Sigmoid colon (tissue), 7 donors: ENCODE measurements at places on chromosomes 6 and 20. TPM values are rescaled to one million over a fixed set of nuclear protein-coding genes. Genes with fewer than 3 reads are reported as not detected.
A peak's percentile ranks its signal among the peaks of the same experiment; 100 is the strongest.

DNA sequence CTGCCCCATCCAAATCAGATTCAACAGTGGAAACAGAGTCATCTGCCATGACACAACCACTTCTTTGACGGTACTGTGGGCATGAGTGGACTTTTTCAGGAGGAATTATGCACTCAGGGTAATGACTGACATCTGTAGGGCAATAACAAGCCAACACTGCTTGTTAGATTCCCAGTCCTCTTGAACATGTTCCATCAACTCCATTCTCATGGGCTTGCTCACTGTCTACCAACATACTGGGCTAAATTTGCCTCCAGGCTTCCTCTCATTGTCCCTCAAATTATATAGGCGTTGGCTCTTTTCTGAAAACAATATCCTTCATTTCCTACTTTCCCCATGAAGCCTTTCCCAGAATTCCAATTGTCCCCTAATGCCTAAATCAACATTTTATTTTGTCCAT lies 43.1 kb downstream of the ANKEF1 start:
- DNase-seq, result no peak

GRCh38 chr20:11807054-11808048 lies 110.3 kb upstream of the BTBD3 start:
- DNase-seq, result no peak

DNA sequence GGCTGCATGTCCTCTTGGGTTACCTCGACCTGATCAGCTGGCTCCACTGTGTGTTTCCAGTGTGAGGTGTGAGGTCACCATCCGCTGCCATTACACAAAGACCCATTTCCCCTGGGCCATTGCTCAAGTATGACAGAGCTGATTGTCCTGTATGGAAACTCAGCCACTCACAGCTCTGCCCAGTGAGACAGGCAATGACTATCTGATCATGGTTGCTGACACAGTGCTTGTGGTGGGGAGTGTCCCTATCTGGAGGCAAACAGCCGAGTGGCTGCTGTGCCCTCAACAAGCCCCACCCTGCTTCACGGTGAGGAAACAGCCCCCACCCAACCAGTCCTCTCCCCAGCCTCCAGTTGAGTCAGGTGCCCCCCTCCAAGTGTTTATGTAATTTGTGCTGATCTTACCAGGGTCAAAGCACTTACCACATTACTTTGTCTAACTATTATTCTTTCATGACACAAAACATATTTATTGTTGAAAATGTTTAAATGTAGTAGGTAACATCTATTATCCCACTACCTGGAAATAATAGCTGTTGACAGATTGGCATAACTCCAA lies 11.7 kb upstream of the MAPK13 start:
- DNase-seq, result peak; percentile 68

DNA sequence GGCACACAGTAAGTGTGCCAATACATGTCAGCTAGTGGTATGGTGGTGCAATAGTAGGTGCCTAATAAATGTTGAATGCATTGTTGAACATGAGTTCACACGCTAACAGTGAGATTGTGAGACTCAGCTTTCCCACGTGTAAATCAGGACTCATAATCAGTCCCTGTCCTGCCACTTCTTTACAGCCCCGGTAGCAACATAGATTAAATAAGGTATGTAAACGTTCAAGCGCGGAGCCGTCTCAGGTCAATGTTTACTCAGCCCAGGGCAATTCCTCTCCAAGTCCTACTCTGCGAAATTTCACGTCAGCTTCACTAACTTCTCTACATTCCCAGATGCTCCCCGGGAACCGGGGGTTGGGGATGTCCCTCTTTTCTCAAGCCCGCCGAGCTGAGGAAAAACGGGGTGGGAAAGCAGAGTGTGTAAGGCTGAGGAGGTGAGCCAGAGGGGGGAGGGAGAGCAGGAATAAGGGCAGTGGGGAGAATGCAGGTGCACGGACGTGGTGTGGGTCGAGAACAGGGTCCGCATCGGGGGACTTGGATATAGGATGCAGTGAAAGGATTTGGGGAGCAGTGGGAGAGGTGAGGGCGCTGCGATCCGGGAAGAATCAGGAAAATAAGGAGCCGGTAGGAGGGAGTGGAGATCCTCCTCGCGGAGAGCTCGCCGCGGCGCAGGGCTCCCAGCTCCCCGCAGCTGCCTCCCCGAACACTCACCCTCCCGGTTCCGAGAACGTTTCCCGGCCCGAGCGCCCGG lies 544 bp upstream of the TP53INP2 start:
- DNase-seq, result peak; percentile 77

- DNase-seq, result peak; percentile 83
Observed at GRCh38 chr20:3340443-3340842, 67.0 kb downstream of the DNAAF9 start.

GRCh38 chr6:111550195-111550594 lies 55.5 kb downstream of the TRAF3IP2 start:
- DNase-seq, result no peak

DNA sequence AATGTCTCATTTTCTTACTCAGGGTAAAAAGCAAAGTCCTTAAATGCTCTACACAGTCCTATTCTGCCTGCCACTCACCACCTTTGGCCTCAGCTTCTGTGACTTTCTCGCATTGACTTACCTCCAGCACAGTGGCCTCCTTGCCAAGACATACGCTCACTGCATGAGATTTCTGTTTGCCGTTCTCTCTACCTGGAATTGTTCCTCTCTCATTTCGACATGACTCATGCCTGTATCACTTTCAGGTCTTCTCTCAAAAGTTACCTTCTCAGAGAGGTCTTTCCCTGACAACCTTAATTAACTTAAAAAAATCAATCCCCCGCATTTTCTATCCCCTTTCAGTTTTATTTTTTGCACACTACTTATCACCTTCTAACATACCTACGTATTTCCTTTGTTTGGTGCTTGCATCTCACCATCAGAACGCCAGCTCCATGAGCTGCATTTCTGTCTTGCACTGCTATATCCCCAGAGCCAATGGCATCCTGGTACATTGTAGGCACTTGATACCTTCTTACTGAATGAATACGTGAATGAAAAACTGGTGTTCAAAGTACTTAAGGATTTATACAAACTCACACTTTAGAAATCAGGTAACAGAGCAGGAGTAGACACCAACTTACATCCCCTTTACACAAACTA lies 24.5 kb downstream of the TENT5A start:
- DNase-seq, result no peak

GRCh38 chr20:56345911-56346310 lies 12.9 kb upstream of the FAM210B start:
- DNase-seq, result no peak

GRCh38 chr6:137823826-137824555 lies 43.1 kb upstream of the TNFAIP3 start:
- peak; percentile 93 for DNase-seq

DNA sequence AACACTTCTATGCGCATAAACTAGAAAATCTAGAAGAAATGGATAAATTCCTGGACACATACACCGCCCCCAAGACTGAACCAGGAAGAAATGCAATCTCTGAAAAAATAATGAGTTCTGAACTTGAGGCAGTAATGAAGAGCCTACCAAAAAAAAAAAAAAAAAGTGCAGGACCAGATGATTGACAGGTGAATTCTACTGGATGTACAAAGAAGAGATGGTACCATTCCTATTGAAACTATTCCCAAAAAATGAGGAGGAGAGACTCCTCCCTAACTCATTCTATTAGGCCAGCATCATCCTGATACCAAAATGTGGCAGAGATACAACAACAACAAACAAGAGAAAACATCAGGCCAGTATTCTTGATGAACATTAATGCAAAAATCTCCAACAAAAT lies 22.7 kb downstream of the HLA-C start:
- no peak for DNase-seq

- no peak for DNase-seq
Observed at GRCh38 chr6:39930540-39930939, 3.7 kb downstream of the MOCS1 start.

DNA sequence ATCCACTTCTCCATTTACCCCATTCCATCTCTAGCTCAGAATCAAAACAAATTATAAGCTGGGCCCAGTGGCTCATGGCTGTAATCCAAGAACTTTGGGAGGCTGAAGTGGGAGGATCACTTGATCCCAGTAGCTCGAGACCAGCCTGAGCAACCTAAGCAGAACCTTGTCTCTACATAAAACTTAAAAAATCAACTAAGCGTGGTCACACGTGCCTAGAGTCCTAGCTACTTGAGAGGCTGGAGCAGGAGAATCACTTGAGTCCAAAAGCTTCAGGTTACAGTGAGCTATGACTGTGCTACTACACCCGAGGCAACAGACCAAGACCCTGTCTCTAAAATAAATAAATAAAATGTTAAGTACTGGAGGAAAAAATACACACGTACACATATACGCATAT lies 74.7 kb upstream of the RUNX2 start:
- no peak for DNase-seq

DNA sequence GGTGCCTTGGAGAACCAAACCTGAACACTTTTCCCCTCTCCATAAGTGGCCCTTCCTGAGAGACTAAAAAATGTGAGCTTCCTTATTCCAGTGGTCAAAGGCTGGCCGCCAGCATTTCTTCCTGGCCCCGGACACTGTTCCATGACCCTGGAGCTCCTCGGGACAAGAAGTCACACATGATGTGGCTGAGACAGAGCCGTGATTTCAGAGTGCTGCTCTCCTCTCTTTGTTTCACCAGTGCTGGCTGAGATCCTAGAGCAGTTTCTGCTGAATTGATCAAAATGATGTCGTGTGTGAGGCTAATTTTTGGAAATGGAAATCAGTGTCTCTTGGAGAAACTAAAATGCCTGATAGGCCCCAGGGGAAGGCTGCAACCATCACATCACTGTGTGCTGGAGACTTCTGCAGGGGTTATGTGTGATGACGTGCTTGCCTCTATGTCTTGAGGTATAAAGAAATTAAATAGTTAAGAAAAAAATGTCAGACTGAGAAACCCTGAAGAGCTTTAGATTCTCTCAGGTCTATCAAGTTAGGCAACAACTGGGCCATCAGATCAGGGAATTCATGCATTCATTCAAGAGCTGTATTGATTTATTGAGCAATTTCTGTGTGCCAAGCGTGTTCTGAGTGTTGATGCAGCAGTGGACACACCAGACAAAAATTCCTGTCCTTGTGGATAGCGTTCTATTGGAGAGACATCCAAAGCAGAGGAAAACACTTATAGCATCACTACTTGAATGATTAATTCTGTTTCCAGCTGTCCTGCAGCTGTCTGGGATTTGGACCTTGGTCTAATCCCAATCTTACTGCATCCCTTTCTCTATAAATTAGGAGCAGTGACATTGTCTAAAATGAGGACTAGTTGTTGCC lies 72.7 kb upstream of the CCN6 start:
- DNase-seq, result peak; percentile 80

DNA sequence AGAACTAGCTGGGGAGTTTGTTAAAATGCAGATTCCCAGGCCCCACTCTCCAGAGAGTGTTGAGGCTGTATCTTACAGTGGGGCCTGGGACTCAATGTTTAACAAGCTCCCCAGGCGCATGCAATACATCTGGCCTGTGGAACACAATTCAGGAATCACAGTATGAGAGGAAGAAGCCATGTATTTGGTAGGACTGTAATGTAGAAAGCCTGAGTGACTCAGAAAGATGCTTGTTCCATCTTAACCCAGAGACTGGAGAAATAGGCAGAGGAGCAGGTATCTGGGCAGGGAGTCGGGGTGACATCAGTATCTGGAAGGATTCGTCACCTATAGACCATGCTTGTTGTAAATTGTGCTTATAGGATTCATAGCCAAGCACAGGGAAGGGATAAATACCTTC lies 90.5 kb downstream of the UNC5CL start:
- DNase-seq, result no peak

- no peak for DNase-seq
Observed at GRCh38 chr20:40895182-40895581, 133.4 kb upstream of the TOP1 start.

DNA sequence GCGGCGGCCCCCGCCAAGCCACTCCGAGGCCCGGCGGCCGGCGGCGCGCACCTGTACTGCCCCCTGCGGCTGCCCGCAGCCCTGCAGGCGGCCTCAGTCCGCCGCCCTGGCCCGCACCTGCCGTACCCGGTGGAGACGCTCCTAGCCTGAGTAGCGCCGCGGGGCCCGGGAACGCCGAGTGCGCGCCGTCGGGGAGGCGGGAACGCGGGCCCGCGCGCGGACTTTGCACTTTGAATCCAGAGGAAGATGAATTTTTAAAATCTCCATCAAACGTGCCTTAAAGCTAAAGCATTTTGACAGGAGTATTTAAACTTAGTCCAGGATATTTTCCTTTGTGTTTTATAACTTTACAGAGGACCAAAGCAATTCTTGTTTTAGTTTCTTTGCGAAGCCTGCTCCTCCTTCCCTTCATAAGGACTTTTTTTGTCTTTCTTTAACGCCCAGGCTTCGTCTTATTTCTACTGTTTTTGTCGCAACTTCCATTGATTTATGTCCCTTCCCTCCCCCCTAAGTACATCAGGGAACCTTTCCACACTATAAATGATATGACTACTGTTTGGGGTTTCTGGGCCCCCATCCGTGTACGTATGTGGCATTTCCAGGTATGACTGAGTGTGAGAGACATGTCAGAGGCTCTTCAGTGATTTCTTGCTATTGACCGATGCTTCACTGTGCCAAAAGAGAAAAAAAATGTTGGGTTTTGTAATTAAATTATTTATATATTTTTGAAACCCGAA lies 2.0 kb downstream of the FOXQ1 start:
- no peak for DNase-seq

- DNase-seq, result no peak
Observed at GRCh38 chr6:26003102-26003694, 40.6 kb downstream of the TRIM38 start.

DNA sequence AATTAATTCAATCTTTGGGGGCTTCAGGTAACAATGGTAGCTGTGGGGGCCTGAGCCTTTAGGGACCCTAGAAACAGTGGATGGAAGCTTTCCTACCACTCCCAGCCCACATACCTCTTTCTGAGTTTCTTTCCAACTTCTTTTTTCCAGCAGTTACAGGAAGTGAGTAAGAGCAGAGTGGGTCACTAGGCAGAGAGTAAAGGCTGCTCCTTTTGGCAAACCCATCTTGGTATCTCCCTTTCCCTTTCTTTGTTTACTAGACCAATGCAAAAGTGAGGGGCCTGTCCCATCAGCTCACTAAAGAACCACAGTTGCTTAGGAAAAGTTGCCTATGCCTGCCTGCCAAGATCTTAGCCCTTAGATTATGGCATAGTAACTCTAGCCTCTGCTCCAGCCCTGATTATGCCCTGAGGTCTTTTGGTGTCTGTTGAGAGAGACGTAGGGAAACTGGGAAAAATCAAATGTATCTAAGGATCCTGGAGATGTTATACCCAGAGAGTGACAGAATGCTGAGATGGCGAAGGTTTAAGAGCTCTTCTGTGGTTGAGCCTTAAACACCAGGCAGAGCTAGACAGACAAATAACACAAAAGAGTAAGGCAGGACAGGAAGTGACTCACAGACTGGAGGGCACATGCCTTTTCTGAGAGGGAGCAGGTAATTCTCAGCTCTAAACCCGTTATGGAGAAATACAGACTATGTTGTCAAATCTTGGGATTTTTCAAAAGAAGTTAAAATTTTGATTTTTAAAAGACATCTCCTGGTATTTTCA lies 31.3 kb downstream of the TRMT6 start:
- DNase-seq, result no peak

Gene MTHFD1L
- 8.3 TPM for total RNA-seq

Gene DDX43
- total RNA-seq, result 9.4 TPM

Gene AP5S1
- total RNA-seq, result 7.7 TPM

Gene SYS1
- total RNA-seq, result 58.7 TPM

Gene PHIP
- total RNA-seq, result 40.3 TPM

Gene EYS
- not detected for total RNA-seq
